ENCODE measurements at places on chromosomes 6 and 20. TPM values are rescaled to one million over a fixed set of nuclear protein-coding genes. Genes with fewer than 3 reads are reported as not detected.

The FKBP1C gene
- total RNA-seq, result 0.09 TPM

The FOXC1 gene
- total RNA-seq, result 16.0 TPM

The SLX4IP gene
- total RNA-seq, result 4.0 TPM

The PROKR2 gene
- total RNA-seq, result not detected

The SMLR1 gene
- not detected for total RNA-seq

The PGC gene
- not detected for total RNA-seq

The SEL1L2 gene
- total RNA-seq, result not detected

The FABP7 gene
- not detected for total RNA-seq

The PPT2 gene
- total RNA-seq, result 10.3 TPM

The MYB gene
- 0.16 TPM for total RNA-seq

The CAP2 gene
- total RNA-seq, result 34.0 TPM

The CDSN gene
- total RNA-seq, result not detected

The THBS2 gene
- total RNA-seq, result not detected

The OR2H2 gene
- not detected for total RNA-seq

The GRM1 gene
- total RNA-seq, result not detected

The CCN5 gene
- total RNA-seq, result not detected

The MYMX gene
- 0.53 TPM for total RNA-seq

The SNX21 gene
- total RNA-seq, result 19.7 TPM

The ZFP57 gene
- not detected for total RNA-seq

The HDGFL1 gene
- total RNA-seq, result not detected

The MAFB gene
- total RNA-seq, result not detected

The IRF4 gene
- 0.76 TPM for total RNA-seq

The DEFB132 gene
- not detected for total RNA-seq

The SPATS1 gene
- not detected for total RNA-seq

The DDX43 gene
- total RNA-seq, result not detected

The CST7 gene
- not detected for total RNA-seq

The PNPLA1 gene
- not detected for total RNA-seq

The FRK gene
- 0.91 TPM for total RNA-seq

The APCDD1L gene
- not detected for total RNA-seq

The IL17F gene
- not detected for total RNA-seq

The ZSCAN23 gene
- total RNA-seq, result 2.6 TPM

The CCM2L gene
- not detected for total RNA-seq

The ME1 gene
- total RNA-seq, result 45.8 TPM

The KCNG1 gene
- total RNA-seq, result 17.7 TPM
